Memory B cell (primary cell): ENCODE measurements at places on chromosomes 16 and 17.

GRCh38 chr17:38620551-38621277, 15.0 kb upstream of the SRCIN1 start:
- DNase-seq: no peak

- no peak for DNase-seq
Measured at GRCh38 chr17:49555495-49556222, 20.0 kb upstream of the NXPH3 start.

- no peak for DNase-seq
Measured at GRCh38 chr17:81422776-81423697, 27.8 kb downstream of the BAHCC1 start.

- no peak for DNase-seq
Measured at GRCh38 chr17:71430281-71430680, 690.5 kb upstream of the SOX9 start.

- no peak for DNase-seq
Measured at GRCh38 chr17:15087946-15088345, 177.2 kb downstream of the PMP22 start.

GRCh38 chr17:42779304-42779935, 990 bp upstream of the WNK4 start:
- DNase-seq: no peak

GRCh38 chr16:9034056-9034455, 57.4 kb upstream of the HAPSTR1 start:
- no peak for DNase-seq

DNA sequence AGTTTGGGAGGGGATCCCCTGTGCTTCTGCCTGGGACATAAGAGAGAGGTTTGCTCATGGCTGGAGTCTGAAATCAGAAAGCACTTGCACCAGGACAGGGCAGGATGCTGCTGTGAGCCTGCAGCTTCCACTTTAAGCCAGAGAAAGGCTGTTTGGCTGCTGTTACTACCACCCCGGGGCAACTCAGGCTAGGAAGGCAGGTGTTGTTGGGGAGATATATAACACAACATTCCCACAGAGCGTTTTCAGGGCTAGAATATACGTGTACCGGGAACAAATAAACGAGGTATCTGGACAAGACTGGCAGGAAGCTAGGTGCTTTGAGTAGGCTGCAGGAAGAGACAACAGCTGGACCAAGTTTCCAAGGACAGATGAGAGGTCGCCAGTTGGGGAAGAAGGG, 313.3 kb upstream of the CCL2 start:
- no peak for DNase-seq

GRCh38 chr17:66625311-66625767, 209.6 kb upstream of the CACNG5 start:
- no peak for DNase-seq

DNA sequence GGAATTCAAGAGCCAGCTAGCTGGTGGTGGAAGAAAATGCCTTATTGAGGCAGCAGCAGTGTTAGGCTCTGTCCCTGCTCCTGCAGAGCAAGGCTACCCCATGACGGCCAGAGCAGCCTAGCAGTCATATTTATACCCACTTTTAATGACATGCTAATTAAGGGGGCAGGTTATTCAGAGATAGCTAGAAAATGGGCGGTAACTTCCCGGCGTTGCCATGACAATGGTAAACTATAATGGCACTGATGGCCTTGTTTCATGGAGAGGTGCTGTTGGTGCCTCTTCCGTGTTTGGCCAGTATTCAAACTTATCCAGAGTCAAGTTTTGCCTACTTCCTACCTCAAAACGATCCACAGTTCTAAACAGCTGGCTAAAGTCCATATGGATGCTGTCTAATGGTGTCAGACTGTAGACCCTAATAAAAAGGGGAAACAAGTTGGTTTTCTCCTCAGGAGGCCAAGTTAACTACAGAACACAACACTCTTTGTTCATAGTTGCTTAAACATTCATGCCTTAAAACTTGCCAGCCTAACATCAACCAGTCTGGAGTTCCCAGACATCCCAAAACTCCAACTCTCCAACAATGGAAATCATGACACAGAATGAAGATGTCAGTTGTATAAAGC, 3.7 kb upstream of the SCNN1B start:
- DNase-seq: no peak

DNA sequence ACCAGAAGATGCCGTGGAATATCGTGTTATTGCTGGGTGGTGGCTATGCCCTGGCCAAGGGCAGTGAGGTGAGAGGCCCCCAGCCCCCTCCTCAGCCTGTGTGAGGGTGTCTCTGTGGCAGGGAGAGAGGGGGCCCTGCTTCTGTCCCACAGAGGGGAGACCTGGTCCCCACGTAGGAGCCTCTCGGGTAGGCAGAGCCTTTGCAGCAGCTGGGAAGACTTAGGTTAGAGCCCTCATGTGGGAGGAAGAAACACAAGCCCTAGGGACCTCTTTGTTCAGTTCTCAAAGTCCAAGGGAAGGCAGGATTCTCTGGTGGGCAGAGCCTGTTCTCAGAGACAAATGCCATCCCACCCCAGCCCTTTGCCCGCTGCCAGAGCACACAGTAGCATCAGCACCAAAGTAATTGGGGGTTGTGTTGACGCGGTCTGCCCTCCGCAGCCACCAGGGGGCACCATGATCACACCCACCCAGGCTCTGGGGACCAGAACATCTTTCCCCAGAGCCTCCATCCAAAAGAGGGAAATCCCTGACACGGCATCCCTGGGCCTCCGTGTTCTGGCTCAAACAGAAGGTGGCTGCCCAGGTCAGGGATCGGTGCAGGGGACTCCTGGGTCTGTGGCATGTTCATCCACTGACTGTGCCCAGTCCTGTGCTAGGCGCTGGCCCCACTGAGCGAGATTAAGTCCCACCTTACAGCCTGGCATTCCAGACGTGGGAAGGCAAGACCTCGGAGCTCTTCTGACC, 11.5 kb upstream of the FOXN1 start:
- DNase-seq: peak; percentile 82

DNA sequence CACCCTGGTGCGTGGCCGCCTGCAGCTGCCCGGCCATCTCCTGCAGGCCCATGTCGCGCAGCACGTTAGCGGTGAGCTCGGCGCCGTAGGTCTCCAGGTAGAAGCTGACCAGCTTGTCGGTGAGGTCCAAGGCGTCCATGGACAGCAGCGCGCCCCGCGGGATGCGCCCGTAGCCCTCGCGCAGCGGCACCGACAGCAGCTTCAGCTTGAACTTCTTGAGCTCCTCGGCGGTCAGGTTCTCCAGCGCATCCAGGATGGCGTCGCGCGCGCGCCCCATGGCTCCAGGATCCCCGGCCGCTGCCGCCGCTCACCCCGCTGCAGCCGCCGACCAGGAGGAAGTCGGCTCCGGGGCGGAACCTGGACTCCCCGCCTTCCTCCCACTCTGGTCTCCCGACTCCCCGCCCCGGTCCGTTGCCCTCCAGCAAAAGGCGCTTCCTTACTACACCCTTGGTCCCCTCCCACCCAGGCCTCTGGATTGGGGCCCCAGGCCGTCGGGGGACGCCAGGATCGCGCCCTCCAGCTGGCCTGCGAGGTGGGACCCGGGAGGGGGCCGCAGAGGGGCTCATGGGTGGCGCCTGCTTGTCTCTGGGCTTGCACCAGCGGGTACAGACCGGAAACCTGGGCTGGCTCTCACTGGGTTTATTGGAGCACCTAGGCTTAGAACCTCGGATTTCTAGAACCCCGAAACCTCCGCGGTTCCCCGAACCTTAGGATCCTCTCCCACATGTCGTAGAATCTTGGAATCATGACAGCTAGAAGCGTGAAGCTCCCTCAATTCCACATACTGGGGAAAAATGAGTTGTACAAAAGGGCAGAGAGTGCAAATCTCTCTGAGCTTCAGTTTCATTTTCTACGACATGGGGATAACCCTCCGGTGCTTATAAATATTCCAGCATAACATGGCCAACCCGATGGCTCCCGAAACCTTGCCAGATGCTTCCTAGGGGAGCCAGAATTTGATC, at the start of gene PYCARD:
Gene PYCARD, minus strand, starts transcription at position 347 of the 962 bp plus-strand sequence. Its CDS starts 70 bp downstream, at position 277.
- DNase-seq: no peak

DNA sequence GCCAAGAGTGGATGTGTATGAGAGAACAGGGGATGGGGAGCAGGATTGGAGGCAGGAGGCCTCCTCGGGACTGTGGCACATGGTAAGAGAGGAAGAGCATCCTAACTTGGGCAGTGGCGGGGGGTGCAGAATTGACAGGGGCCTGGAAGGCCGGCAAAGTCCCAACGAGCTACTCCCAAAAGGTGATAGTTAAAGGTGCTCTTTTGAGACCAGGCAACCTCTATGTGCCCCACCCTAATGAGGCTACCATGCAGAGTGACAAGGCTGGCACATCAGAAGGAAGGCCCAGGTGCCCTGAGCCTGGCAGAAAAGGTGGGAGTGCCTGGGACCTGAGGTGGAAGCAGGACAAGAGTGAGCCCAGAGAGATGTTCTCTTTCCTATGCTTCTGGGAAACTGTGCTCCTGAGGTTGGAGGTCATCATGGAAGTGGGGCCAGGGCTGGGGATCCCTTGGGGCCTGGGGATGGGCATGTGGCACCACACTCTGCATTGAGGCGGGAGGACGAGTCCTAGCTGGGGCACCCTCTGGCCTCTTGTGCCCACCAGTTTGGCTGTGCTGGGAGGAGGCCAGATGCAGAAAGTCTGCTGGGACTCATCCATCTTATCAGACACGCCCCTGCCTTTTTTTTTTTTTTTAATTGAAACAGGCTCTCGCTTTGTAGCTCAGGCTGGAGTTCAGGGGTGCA, 5.9 kb downstream of the RAB11FIP4 start:
- DNase-seq: no peak

GRCh38 chr16:88065747-88066142, 114.5 kb downstream of the BANP start:
- no peak for DNase-seq

- DNase-seq: no peak
Measured at GRCh38 chr16:50841081-50841886, 99.4 kb downstream of the CYLD start.

- DNase-seq: no peak
Measured at GRCh38 chr16:48384520-48385252, 527 bp downstream of the SIAH1 start.

DNA sequence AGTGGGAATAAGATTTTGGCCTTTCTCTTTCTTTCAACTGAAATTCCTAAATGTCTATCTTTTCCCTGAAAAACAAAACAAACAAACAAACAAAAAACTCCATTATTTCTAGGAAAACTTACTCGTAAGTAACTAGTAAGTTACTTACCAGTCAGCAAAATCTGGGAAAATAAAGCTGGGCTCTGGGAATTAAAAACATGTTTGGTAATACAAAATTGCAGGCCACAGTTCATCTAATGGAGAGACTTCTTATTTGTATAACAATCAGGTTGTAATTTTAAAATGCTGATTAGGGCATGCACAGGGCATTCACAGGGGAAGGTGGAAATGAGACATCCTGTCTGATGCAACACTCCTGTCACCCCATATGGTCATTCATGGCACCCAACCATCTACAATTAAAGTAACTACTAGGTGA, 3.8 kb upstream of the WIPI1 start:
- no peak for DNase-seq

- no peak for DNase-seq
Measured at GRCh38 chr17:57396511-57396921, 140.2 kb downstream of the MSI2 start.

DNA sequence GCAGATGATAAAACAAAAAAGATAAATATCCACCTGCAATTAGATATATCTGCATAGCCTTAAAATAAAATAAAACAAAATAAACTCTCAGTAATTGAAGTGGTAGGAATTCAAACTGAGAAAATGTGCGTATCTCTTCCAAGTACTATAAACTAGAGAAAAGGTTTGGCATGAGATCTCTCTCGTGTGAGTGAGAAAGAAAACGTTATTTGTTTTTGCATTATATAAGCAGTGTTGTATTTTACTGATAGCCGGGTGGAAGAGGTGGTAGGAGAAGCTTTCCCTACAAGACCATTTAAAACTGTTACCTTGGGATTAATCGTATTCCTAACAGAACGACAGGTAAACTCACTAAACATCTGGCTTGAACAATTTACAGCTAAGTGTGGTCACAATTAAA, 15.6 kb downstream of the CDH8 start:
- DNase-seq: no peak

DNA sequence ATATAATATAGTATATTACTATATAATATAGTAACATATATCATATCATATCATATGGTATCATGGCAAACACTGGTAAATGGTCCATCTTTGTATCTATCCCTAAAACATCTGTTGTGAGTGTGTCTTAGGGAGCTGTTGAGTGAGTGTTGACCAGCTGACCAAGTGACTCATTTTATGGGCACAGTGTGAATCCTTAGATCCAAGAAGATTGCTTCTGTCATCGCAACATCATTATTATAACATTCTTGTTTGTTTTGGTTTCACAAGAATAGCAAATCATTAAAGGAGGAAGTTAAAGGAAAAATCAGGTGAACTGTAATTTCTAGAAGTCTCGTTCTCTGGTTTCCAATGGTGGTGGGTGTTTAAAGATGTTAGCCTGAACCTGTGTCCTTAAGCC, 11.7 kb upstream of the MAF start:
- no peak for DNase-seq

GRCh38 chr17:4511199-4511932, 12.7 kb downstream of the SPNS2 start:
- no peak for DNase-seq

DNA sequence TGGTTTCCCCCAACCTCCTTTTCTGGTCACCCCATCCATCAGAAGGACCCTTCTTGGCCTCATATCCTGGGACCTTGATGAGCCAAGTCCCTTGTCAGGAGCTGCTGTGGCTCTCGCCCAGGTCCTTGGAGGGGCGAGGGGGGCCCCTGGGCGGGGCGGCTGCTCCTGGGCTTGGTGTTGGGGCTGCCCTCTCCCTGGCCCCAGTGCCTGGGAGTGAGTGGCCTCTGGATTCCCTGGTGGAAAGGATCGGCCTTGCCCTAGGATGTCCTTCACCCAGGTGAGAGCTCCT, 6.2 kb upstream of the NOTUM start:
- DNase-seq: peak; percentile 35

DNA sequence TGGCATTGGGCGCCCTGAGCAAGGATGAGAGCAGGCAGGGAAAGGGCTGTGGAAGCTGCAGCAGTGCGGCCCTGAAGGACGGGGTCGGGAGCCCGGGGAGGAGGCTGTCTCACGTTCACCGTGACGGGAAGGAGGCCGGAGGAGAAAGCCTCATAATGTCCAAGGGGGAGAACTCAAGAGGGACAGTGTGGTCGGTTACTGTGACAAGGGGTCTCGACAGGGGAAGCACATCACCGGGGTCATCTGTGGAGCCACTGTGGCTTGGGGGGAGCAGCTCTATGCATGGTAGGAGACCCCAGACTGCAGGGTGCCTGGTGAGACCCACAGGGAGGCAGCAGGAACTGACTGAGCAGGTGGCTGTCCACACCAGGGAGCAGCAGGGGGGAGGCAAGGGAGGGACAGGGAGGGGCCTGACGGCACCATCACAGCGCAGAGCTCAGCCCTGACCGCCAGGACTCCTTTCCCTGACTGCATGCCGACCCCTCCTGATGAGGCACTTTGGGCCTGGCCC, 154.6 kb upstream of the CHMP6 start:
- DNase-seq: no peak

DNA sequence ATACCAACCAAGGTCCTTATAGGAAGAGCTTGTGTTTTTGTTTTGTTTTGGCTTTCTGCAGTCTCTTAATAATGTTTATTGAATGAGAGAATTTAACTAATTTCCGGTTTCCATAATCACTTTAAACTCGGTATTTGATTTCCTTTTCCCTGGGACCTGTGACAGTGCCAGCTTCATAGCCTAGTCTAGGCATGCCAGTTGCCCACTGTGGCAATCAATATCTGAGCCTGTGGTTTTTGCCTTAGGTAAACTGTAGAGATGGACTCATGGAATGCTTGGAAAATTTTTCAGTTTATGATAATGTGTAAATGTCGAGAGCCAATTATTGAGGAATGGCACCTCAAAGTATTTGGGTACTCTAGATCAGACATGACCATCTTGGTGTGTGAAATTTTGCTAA, 78.2 kb downstream of the FTO start:
- no peak for DNase-seq
